ENCODE measurements at places on chromosomes 5 and 9.
A peak's percentile ranks its signal among the peaks of the same experiment; 100 is the strongest.

- peak; percentile 21 for DNase-seq
Measured at GRCh38 chr5:152560512-152561137, 155.5 kb upstream of the NMUR2 start.

DNA sequence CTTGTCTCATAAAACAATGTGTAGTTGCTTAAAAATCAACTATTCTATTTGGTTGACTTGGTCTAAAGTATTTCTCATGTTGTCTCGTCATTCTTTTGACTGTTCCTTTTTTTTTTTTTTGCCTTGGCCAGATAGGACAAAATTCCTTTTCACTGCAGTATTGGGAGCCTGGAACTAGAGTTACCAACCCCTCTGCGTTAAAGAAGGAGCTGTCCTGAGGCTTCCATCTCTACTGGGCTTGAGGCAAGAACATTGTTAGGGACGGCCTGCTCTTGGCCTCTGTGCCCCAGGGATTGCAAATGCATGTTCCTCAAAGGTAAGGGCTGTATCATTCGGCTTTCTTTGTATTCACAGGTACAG, 1.4 kb upstream of the NPR2 start:
- DNase-seq: no peak

DNA sequence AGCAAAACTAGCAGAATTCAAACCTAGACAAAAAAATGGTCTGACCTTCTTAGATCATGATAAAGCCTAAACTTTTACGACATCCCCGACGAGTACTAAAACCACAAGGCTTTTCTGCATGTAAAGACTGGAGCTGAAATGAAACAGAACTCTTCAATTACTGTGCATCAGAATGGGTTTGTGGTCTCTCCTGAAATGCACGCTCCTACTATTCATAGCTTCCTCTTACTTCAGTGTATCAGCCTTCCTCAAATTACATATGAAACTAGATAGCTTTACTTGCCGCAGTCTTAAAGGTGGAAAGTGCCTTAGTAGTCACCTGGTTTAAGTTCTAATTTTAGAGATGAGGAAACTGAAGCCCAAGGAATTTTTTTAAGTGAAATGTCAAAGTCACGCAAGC, 24.6 kb upstream of the MED10 start:
- no peak for DNase-seq

DNA sequence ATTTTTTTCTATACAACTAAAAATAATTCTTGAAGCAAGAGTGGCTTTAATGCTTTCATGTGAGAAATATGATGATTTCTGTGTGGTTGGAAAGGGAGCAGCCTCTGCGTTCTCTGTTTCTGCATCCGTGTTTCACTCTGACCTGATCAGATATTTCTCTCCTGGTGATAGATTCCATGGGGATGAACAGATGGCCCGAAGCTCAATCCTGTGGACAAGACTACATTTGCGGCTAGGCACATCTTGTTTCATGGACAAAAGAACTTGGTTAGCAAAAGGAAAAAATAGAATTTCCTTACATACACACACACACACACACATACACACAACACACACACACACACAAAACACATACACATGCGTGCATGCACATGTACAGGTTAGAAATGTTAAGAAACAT, 218.2 kb upstream of the ADAMTS16 start:
- no peak for DNase-seq

GRCh38 chr5:125149527-125149926, 403.1 kb upstream of the ZNF608 start:
- DNase-seq: no peak

DNA sequence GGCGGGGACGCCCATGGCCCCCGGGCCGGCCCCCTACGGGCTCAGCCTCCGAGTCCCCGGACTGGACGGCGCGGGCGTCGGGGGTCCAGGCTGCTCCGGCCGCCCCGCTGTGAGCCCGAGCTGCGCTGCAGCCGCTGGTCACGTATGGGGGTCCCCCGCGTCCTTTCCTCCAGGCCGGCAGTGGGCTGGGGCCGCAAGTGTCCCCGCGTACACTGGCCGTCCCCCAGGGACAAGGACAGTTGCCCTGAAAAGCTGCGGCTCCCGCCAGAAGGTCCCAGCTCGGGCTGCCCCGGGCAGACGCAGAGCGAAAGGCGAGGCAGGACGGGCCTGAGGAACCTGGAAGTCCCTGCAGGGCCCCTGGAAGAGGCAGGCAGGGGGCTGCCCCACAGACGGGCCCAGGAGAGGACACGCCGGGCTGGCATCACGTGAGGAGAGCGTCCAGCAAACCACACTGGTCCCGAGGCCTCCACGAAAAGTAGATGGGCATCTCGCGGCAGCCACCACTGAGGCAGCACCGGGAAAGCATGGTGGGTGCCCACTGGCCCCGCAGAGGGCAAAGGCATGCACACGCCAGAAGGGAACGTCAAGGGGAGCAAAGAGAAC, 3.3 kb upstream of the NKD2 start:
- DNase-seq: peak; percentile 44

DNA sequence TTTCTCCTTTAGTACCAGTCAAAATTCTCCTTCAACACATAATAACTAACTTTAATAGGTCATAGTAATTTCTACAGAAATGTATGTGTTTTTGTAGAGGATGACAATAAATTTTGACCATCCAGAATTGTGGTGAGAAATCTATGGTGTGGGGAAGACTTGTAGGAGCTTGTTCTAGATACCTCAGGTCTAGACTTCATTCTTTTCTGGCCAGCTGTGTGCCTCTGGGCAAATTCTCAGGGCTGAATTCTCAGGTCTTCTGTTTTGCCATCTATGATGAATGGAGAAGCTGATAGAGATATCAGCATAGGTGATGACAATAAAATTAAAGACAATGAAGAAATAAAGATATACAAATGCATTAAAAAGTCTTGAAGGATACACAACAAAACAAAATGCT, 298.6 kb upstream of the MEF2C start:
- DNase-seq: no peak

- peak; percentile 98 for DNase-seq
Measured at GRCh38 chr5:177454397-177455035, 7.9 kb downstream of the PRR7 start.

DNA sequence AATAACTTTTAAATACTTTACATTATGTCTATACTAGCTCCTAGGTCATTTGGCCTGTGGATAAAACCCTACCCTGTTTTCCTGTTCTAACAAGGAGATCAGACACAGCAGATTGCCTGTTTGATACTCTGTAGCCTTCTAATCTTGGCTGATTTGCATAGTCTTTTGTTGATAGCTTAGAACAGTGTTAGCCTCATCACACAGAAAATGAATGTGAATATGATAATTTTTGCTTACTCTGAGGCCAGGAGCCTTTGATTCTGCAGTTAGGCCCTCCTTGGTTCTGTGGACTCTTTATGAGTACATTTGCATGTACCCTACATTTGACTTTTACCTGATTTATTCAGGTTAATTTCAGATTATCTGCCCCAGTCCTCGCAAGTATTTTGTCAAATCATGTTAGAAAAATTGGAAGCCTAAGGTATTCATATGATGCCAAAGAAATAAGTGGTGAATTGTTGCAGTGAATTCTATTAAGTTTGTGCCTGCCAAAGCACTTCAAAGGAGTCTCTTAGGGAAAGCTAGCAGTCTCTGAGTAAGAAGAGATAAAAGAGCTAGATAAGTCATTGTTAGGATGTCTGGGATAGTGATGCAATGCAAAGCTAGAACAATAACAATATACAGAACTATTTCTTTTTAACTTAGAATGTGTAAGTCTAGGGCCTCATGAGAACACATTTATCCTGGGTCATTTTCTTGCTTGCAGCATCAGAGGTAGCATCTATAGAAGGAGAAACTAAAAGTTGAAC, 56.4 kb downstream of the SCAMP1 start:
- no peak for DNase-seq

- no peak for DNase-seq
Measured at GRCh38 chr9:672851-673250, 168.6 kb upstream of the DMRT1 start.

DNA sequence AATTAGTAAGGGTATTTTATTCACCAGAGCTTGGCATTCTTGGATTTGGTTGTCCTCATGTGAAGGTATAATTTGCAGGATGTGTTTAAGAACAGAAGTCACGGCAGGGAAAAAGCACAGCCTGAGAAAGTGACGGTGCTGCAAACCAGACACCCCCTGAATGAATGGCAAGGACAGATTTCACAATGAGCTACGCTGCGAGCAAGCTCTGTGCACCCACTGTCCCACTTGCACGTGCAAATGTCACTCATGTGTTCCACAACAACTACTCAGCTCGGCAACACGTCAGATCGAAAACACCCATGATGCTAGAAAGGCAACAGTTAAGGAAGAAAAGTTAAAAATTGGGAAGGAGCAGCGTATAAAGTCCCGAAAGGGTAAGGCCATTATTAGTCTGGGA, 168.9 kb downstream of the ROR2 start:
- DNase-seq: no peak

DNA sequence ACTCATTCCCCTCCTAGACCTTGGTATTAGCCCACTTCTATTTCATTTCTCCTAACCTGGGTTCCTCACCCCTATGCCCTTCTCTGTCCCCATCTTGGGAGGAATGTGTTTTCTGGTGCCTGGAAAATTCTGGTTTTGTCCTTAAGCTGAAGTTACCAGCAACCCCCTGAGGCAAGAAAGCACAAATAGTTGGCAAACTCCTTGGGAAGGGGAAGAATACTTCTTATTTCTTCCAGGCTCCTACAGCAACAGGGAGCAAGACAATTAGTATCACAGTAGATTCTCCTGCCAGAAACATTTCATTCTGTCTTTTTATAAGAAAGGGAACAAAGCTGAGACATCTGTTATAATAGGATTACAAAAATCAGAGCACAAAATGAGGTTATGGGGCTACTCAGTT, 142.5 kb downstream of the SNCAIP start:
- no peak for DNase-seq

DNA sequence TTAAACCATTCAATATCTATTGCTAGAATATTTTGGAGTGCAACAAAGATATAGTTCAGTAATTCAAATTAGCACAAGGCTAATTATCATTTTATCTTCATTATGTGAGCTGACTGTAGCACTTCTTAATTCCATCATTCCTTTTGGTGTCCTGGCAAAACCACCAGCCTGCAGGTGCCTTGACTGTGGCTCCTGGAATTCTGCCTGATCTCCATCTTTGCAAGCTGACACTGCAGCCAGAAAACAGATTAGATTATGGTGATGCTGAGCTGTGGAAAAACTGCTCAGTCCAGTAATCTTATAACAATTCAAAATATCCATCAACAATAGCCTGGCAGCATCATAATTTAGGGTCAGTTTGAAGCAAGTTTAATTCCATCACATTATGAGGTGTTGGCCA, 919.5 kb downstream of the DTWD2 start:
- no peak for DNase-seq

- DNase-seq: no peak
Measured at GRCh38 chr9:33354651-33355211, 47.6 kb downstream of the AQP7 start.

GRCh38 chr5:95823738-95824609, 1.4 kb upstream of the GLRX start:
- DNase-seq: peak; percentile 62

DNA sequence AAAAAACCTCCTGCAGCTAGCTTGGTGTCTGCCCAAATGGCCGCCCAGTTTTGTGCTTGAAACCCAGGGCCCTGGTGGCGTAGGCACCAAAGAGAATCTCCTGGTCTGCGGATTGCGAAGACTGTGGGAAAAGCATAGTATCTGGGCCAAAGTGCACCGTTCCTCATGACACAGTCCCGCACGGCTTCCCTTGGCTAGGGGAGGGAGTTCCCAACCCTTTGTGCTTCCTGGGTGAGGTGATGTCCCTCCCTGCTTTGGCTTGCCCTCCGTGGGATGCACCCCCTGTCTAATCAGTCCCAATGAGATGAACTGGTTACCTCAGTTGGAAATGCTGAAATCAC, 83.0 kb upstream of the JAK2 start:
- no peak for DNase-seq

DNA sequence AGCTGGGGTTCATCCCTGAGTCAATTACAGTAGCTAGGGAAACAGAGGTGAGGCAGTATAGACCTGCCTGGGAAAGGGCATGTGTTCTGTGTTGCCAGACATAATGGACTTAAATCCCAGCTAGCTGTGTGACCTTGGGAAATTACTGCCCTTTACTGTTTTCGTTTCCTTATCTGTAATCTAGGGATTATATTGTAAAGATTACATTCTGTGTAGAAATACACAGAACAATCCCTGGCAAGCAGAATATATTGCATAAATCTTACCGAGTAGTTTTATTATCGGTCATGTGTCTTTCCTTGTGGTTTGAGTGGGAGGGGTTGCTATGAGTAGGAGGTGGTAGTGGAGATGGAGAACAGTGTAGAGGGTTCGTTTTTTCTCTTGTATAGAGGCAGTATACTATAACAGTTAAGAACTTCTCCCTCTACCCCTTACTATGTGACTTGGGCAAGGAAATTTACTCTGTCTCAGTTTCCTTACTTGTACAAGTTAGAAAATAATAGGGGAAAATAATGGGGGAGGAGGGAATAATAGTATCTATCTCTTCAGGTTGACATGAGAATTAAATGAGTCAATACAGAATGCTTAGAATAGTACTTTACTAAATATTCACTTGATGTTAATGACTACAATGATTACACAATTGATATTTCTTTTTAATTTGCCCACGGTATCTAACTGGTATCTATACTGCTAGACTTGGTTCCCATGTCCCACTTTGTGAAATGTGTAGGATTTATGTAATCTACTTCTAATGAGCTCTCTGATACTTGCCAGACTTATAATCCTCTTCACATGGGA, 7.1 kb upstream of the DMXL1 start:
- no peak for DNase-seq

GRCh38 chr5:51279983-51280706, 103.1 kb upstream of the ISL1 start:
- no peak for DNase-seq

- no peak for DNase-seq
Measured at GRCh38 chr9:224026-224425, 9.4 kb downstream of the DOCK8 start.

GRCh38 chr5:82278711-82279370, 687 bp upstream of the RPS23 start:
- DNase-seq: no peak

DNA sequence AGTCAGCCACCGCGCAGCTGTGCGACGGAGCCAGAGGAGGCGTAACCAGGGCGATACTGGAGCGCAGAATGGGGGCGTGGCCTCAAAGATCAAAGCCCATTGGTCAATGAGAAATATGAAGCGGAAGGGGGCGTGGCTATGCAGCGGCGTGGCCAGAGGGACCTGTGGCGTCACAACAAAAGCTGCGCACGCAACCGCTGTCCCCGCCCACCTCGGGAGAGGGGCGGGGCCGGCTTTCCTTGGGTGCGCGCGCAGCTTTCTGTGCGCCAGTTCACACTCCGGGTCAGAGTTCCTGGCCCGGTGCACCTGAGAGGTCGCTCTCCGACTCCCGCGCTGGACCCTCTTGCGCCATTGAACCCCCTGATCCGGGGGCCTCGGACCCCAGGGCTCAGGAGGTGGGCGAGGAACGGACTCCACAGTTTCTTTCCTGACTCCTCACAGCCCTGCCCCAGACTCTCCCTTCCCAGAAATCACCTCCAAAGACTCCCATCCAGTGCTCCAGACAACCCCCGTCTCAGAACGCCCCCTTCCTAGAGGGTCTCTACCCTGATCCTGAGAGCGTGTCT, at the start of gene SWI5:
Gene SWI5 (plus strand): TSS at position 269 of the 566 bp plus-strand sequence.
- no peak for DNase-seq

DNA sequence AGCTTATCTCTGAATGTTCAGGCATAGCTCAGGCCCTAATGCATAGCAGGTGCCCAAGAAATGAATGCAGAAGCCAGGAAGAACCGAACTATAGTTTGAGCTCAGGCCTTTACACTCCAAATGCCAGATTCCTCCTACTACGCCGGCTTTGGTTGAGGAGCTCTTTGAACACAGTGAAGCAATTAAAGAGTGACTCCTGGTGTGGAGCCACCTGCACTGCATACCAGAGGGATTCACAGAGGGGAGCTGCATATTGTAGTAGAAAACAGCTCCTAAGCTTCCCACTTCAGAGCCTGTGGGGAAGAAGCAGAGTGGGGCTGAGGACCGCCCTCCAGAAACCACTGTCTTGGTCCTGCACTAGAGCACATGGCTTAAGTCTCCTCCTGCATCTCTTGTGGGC, 14.5 kb upstream of the KCNMB1 start:
- DNase-seq: no peak

All from Peyer's patch (tissue), 4 donors.